Spinal cord (tissue), 10 donors: ENCODE measurements at places on chromosomes 6 and 20. TPM values are rescaled to one million over a fixed set of nuclear protein-coding genes. Genes with fewer than 3 reads are reported as not detected.

- DNase-seq, result no peak
Observed at GRCh38 chr6:107319906-107320530, 139.3 kb downstream of the PDSS2 start.

- DNase-seq, result no peak
Observed at GRCh38 chr6:144265390-144265789, 19.7 kb upstream of the UTRN start.

GRCh38 chr6:5025911-5026819 lies 22.3 kb upstream of the RPP40 start:
- DNase-seq, result no peak

DNA sequence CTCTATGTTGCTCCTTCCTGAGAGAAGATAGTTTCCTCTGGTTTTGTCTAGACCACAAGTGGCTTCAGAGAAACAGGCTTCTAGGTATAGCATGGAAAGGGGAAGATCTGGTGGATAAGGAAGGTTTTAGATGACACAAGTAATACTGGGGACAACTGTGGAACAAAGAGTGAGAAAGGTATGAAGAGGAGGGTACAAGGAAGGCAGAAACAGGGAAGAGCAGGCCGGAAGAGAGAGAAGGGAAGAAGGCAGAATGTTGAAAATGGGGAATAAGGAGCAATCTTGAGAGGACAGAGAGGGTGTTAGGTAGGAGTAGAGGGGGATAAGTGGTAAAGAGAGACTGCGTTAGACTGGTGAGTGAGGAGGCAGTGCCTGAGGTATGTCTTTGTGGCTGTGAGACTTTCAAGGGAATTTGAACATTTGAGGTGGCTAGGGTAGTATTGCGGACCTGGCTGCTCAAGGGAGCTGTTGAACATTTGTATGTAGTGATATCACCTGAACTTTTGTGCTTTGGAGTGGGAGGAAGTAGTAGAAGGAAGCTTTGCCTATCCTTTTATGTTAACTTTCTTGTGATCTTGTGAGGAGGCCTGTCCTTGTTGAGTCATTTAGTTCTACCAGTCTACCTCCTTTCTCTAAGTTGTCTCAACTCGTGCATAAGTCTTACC lies 69.5 kb downstream of the FOXO3 start:
- no peak for DNase-seq

The PTPRA gene
- total RNA-seq, result 113 TPM

The HLA-DRB5 gene
- total RNA-seq, result 16.8 TPM

DNA sequence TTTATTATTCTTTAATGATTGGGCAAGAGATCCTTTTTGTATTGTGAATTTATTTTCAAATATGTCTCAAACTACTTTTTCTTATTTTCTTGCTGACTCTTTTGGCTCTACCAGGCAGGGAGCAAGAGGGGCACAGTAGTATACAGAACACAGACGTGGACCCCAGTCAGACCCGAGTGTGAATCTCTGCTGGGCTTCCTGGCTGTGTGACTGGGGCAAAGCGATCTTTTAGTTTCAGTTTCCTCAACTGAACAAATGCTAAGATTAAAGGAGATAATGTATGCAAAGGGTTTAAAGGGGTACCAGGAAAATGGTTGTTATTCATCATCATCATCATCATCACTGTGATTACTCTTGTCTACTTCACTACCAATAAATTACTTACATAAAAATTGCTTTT lies 317.5 kb downstream of the HIVEP2 start:
- no peak for DNase-seq

The PROKR2 gene
- total RNA-seq, result 0.66 TPM

- no peak for DNase-seq
Observed at GRCh38 chr6:79671600-79672266, 40.6 kb downstream of the SH3BGRL2 start.

- no peak for DNase-seq
Observed at GRCh38 chr6:128515550-128516513, 4.6 kb downstream of the PTPRK start.

DNA sequence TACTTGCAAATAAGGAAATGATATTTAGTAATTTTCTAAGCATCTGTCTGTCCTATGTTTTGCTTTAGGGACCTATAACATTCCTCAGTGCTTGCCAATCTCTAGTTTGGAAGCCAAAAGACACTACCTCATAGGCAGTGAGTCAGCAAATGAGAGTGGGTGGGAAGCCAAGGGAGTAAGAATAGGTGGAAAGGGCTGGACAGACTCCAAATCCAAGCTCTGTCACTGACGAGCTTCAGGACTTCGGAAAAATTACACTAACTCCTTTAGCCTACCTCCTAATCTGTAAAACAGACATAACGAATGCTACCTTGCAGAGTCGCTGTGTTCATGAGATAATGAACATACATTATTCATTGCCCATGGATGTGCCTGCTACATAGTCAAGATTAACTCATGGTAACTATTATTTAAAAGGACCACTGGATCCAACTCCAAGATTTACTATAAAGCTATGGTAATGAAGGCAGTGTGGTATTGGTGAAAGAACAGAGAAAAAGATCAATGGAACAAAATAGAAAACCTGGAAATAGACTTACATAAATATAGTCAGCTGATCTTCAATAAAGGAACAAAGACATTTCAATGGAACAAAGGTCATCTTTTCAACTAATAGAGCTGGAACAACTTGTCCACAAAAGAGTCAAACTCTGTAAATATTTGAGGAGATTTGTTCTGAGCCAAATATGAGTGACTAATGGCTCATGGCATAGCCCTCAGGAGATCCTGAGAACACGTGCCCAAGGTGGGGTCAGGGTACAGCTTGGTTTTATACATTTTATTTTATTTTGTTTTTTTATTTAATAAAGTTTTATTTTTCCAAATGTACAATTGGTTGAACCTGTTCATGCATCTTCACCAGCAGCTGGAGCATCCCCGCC lies 64.1 kb downstream of the FAM50B start:
- DNase-seq, result no peak

The HSPA12B gene
- total RNA-seq, result 14.8 TPM

DNA sequence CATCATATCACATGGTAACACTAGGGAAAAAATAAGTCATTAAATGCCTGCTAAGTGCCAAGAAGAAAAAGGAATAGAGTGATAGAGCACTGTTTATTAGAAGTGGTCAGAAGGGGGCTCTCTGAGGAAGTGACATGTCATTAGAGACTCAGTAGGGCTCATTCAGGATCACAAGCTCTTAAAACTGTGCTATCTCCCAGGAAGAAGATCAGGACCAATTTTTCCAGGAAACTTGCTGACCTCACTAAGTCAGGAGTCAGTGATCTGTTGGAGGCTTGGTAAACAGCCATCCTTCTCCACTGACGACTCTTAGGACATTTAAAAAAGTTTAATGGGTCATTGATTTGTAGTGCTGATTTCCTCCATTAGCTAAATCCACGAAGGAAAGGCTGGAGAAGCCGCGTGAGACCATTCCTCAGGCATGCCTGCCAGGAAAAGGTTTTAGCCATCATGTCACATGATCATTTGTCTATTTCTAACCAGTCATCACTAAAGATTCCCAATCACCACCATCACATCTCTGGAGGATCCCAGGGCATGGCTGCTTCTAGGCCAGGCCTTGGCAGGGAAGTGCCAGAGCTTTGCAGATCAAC lies 5.9 kb upstream of the PTPN1 start:
- no peak for DNase-seq
